Activated naive CD8-positive, alpha-beta T cell treated with anti-CD3 and anti-CD28 coated beads, Interleukin-2, amount 10 ng/mL, durations not matched to agents 7 days and 5 days (primary cell): ENCODE measurements at places on chromosomes 5 and 9.
A peak's percentile ranks its signal among the peaks of the same experiment; 100 is the strongest.

GRCh38 chr9:29039258-29039657, 1466.0 kb upstream of the C9orf72 start:
- DNase-seq, result no peak

DNA sequence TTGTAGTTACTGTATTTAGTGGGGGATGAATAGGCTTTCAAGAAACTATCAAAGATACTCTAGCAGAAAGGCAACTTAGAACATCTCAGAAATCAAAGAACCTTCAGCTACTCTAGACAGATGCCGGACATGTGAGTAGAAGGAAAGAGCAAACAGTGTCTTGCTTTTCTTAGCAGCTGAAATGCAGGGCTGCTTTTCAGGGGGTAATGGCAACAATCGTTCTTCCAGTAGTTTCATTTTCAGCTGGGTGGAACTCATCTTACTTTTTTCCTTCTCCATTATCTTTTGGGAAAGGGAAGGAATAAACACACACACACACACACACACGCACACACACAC, 281.6 kb downstream of the CRB2 start:
- no peak for DNase-seq

- DNase-seq, result no peak
These were observed 30.2 kb upstream of the FUBP3 start for GRCh38 chr9:130549093-130549735.

- no peak for DNase-seq
These were observed 6.8 kb upstream of the S1PR3 start for GRCh38 chr9:88984543-88984883.

GRCh38 chr5:40278881-40279280, 400.8 kb upstream of the PTGER4 start:
- DNase-seq, result no peak

- no peak for DNase-seq
These were observed 5.5 kb upstream of the PSAT1 start for GRCh38 chr9:78291240-78291925.

GRCh38 chr5:139744471-139745131, 51.0 kb upstream of the PSD2 start:
- DNase-seq, result no peak

DNA sequence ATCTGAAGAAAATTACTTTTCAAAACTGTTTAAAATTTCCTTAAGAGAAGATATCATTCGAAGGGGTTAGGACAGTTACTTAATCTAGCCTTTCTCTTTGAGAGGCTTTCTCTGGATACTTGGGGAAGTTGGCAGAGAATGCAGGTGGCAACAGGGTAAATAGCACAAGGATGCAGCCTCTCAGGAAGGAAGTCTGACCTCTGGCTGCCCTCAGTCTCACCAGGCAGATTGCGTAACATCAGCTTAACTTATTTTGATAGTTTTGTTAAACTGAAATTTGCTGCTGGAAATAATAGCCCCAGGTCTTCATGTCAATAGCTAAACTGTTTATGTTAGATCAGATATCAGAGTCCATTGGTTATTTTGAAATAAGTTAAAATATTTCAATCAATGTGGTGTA, 20.4 kb downstream of the CCDC192 start:
- no peak for DNase-seq

DNA sequence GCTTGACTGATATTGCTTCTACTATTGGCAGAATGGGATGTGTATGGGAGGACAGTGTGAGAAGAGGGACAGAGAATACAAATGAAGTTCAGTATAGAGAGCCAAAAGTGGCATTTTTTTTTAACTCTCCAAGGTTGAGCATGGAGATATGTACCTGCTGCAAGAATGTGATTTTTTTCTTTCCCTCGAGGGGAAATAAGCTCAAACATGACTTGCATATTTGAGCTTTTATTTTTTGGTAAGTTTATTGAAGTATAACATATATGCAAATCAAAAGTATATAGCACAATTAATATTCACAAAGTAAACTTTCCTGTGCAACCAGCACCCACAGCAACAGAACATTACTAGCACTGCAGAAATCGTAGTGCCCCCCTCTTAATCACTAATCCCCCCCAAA, 285.7 kb upstream of the ADRA1B start:
- no peak for DNase-seq

- DNase-seq, result no peak
These were observed 244.4 kb upstream of the RAI14 start for GRCh38 chr5:34411470-34412346.

DNA sequence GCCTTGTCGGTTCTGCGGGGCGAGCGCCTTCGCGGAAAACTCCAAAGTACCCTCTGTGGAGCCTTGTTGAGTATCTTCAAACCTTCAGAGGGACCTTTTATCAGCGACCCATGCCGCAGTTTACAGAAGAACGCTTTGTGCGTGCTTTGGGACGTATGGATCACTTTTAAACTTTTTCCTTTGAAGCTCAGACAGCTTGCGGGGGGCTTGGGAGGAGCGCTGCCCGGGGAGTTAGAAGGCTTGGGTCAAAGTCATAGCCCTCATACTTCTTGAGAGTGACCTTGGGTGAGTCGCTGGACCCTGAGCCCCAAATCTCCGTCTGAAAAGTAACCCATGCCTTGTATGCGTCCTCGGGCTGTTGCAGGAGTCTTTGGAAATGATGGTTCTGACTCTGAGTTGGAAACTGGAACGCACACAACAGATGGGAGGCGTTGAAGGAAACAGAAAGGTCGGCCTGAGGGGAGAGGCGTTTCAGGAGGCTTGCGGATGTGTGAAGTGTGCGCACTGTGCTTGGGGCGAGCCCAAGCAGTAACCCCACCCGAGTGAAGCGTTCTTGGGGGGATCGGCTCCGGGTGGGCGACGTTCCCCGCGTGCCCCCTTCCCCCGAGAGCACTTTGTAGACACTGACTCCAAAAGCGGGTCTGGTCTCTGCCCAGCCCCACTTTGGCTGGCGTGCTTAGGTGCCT, 661 bp upstream of the SLC25A51 start:
- no peak for DNase-seq

DNA sequence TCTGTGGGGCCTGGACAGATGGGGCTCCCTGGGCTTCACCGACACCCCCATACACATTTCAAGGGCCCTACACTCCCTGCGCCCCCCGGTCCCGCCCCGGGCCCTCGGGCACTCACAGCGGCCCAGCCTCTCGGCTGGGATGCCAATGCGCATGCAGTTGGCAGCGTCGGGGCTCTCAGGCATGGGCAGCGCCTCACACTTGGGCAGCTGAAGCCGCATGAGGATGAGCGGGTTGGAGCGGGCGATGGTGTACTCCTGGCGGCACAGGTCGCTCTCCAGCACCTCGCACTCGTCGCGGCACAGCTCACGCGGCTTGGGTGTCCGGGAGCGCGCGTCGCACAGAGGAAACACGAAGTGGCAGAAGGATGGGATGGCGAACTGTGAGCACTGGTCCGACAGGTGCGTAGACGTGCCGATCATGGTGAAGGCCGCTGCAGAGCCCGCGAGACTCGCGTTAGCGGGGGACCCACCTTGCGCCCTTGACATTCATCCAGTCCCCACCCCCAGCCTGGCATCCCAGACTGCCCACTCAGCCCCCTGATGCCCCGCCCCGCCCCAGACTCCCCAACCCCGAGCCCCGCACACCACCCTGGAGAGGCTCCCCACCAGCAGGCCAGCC, 216.9 kb downstream of the ROR2 start:
- no peak for DNase-seq

DNA sequence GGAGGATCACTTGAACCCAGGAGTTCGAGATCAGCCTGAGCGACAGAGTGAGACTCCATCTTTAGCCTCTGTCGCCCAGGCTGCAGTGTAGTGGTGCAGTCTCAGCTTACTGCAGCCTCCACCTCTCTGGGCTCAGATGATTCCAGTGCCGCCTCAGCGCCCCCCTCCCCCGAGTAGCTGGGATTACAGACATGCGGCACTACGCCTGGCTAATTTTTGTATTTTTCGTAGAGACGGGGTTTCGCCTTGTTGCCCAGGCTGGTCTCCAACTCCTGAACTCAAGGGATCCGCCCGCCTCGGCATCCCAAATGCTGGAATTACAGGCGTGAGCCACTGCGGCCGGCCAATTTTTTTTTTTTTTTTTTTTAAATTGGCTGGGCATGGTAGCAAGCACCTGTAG, 2.3 kb upstream of the HSPA9 start:
- no peak for DNase-seq

DNA sequence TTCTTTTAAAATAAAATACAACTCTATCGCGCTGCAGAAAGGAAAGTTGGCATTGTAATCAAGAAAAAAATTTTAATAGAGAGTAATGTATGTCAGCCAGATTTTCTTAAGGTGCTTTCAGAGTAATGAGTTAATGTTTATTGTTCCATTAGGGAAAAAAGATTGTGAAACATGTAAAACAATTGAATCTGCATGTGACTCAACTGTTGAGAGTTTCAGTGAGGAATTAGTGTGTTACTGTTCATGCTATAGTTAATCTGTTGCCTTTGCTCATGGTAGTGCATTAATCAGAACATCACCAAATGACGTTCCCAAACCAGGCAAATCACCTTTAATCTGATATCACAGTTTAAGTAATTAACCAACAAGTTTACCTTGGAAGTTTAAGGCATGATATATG, 600.5 kb downstream of the NR2F1-AS1 start:
- DNase-seq, result no peak

- DNase-seq, result peak; percentile 37
These were observed 902 bp downstream of the HABP4 start for GRCh38 chr9:96450613-96451528.

GRCh38 chr5:88049156-88049555, 219.5 kb downstream of the TMEM161B start:
- DNase-seq, result no peak

GRCh38 chr5:59645380-59645779, 248.1 kb downstream of the PDE4D start:
- no peak for DNase-seq

DNA sequence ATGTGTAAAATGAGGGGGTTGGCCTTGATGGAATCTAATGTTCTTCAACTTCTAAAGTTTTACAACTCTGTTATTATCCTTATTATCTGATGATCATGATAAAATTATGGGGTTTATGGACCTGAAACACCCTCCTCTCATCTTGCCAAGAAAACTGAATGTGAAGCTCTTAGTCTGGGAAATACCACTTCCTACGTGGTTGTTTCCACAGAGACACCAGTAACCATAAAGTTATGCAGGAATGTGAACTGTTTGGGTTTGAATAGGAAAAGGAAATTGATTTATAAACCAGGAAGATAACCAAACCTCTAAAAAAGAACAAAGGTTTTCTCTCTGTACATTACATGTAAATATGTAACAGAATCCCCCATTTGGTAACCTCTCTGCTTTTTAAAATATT, 28.3 kb upstream of the RAI14 start:
- DNase-seq, result no peak

GRCh38 chr5:105392710-105393149, 1830.1 kb upstream of the NUDT12 start:
- DNase-seq, result no peak

GRCh38 chr9:116701940-116702642, 15.0 kb downstream of the TRIM32 start:
- DNase-seq, result no peak

GRCh38 chr5:176979669-176980068, 26.9 kb downstream of the UIMC1 start:
- no peak for DNase-seq
